ENCODE measurements at places on chromosomes 5 and 9. TPM values are rescaled to one million over a fixed set of nuclear protein-coding genes. Genes with fewer than 3 reads are reported as not detected.

DNA sequence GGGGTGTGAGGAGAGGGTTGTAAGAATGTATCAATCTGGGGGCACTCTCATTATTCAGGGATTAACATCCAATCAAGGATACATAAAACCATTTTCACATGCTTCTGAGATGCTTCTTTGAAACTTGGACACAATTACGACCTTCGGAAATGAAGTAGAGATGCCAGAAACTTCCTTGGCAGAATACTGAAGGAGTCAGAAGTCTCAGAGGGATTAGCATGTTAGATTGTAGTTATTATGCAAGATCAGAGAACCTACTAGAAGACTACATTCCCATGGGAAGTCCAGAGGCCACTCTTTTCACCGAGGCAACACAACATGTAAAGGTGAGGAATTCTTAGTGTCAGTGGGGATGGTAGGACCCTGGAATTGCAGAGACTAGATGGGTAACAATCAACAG is 5.1 kb upstream of the SLC22A4 start:
- H3K27me3 ChIP-seq: peaks cover 22% of the 10 kb centered on the region
- H3K4me3 ChIP-seq: no peak overlapping the region
- H3K27ac ChIP-seq: no peak overlapping the region
- H3K36me3 ChIP-seq: no peaks in the 10 kb centered on the region
- H3K4me1 ChIP-seq: peaks cover 1% of the 10 kb centered on the region
- DNase-seq: no peak

DNA sequence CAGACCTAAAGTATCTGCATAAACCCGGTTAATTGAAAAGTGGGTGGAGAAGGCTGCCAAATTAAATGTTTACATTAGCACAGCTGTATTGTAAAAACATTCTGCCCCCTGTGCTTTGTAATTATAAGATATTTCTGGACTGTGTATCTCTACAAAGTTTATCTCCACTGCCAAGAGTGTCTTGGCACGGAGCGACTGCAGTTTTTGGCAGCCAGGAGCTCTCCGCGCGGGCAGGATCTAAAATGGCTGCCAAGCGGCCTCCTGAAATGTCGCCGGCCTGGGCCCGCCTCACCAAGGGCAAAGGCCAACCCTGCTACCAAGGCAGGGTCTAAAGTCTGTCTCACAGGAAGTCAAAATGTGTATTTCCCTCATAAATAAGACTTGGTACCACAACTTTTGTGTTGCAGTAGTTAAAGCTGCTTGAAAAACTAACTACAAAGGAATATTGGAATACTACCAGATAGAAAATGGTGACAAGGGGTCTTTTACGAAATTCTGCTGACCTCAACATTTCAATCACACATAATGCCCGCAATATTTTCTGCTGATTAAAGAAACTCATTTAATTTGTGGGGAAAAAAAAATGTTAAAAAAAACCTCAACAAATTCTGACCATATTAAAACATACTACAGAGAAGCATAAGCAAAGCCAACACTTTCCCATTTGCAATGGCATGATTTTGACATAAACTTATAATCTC is 110.4 kb downstream of the NFIB start:
- no peak overlapping the region for H3K27ac ChIP-seq
- no peak overlapping the region for H3K4me3 ChIP-seq
- no peaks in the 10 kb centered on the region for H3K27me3 ChIP-seq
- H3K36me3 ChIP-seq: no peaks in the 10 kb centered on the region

DNA sequence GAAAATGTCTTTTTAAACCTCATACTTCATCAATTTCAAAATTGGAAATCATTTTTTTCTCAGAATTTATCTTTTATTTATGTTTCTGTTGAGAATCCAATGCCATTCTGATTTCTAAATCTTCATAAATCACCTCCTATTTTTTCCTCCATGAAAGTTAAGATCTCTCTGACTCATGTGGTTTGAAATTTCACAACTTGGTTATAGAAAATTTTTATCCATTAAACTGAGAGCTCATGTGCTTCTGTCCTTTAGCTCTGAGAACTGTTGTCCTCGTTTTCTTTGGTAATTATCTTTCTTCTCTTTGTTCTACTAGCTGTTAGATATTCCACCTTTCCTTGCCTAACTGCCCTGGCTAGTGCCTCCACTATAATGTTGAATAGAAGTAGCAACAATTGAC is 1.5 kb upstream of the RNF180 start:
- no peak for DNase-seq
- H3K27me3 ChIP-seq: peaks cover 30% of the 10 kb centered on the region
- no peak overlapping the region for H3K27ac ChIP-seq
- H3K4me3 ChIP-seq: no peak overlapping the region
- H3K36me3 ChIP-seq: no peaks in the 10 kb centered on the region

Gene CARTPT
- total RNA-seq: not detected

DNA sequence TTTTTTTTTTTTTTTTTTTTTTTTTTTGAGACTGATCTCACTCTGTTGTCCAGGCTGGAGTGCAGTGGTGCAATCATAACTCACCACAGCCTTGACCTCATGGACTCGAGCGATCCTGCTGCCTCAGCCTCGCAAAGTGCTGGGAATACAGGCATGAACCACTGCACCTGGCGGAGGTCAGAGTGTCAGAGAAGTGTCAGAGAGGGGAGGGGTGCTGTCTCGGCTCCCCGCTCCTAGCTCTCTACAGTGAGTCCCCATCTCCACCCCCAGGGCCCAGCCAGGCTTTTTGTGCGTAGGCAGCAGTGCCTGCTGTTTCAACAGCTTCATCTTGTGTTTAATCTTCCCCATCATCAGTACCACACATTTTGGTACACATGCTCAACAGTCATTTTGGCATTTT is 38.3 kb downstream of the SAR1B start:
- no peaks in the 10 kb centered on the region for H3K27me3 ChIP-seq
- H3K4me3 ChIP-seq: no peak overlapping the region
- H3K4me1 ChIP-seq: no peaks in the 10 kb centered on the region
- no peak overlapping the region for H3K27ac ChIP-seq
- no peaks in the 10 kb centered on the region for H3K36me3 ChIP-seq
- DNase-seq: no peak

Gene SLC28A3
- not detected for total RNA-seq

GRCh38 chr5:83255268-83255667 is 177.9 kb downstream of the XRCC4 start:
- no peaks in the 10 kb centered on the region for H3K4me1 ChIP-seq
- no peaks in the 10 kb centered on the region for H3K27me3 ChIP-seq
- H3K36me3 ChIP-seq: peaks cover 15% of the 10 kb centered on the region
- H3K4me3 ChIP-seq: no peak overlapping the region
- DNase-seq: no peak

- no peaks in the 10 kb centered on the region for H3K27me3 ChIP-seq
- no peak for DNase-seq
- H3K27ac ChIP-seq: no peak overlapping the region
- no peak overlapping the region for H3K4me3 ChIP-seq
Observed at GRCh38 chr5:149011728-149012127, 51.1 kb downstream of the SH3TC2 start.

Gene IQGAP2
- total RNA-seq: 8.8 TPM

Gene SOHLH1
- total RNA-seq: not detected
